Stimulated activated naive CD4-positive, alpha-beta T cell (primary cell): ENCODE measurements at places on chromosomes 3 and 15.
A peak's percentile ranks its signal among the peaks of the same experiment; 100 is the strongest.

DNA sequence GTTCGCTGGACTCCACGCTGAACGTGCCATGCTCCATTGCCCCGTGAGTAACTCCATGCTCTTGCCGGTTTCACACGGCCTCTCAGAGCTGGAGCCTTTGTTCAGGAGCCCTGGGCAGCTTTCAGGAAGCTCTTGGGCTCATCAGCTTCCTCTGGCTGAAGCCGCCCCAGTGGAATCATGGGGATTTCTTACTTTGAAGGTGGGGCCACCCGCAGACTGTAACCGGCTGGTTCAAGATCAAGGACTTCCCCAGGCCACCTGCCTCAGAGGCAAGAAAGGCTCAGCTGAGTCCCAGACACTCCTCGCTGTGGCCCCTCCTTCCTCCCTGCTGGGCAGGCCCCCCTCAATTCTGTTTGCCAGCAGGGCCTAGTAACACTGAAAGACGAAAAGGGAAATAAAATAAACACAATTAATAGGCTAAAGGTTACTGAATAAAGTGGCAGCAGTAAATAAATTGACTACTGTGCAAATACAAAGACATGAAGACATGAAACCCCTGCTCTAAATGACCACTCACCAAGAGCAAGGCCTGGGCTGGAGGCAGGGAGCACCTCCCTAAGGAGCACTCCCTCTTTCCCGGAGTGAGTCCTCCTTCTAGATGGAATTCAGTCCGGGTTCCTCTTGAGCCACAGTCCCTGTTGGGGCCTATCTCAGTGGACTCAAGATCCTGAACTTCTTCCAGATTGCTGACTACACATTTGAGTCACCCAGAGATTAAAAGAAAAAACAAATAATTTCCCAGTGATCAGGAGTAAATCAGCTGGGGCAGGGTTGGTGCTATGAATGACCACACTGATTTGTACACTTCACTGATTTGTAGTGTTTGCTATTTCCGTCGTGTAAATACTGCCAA, 51.0 kb downstream of the ZDHHC19 start:
- peak; percentile 2 for DNase-seq

GRCh38 chr15:88331291-88331690, 74.8 kb upstream of the NTRK3 start:
- no peak for DNase-seq

DNA sequence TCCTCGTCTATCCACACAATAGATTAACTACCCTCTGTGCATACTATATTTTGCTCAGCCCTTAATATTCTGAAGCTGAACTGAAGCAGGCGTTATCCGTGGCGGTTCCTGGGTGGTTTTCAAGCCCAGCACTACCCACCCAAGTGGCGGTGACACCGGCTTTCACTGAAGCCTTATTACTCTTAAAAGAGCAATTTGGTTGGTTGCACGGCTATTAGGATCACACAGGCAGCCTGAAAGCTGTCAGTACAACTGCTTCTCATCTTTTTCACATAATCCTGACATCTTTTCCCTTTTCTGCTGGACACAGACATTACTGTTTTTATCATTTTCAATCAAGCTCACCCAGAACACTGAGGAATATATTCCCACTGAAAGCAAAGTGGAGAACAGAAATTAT, 525.3 kb upstream of the ZNF717 start:
- DNase-seq, result no peak

DNA sequence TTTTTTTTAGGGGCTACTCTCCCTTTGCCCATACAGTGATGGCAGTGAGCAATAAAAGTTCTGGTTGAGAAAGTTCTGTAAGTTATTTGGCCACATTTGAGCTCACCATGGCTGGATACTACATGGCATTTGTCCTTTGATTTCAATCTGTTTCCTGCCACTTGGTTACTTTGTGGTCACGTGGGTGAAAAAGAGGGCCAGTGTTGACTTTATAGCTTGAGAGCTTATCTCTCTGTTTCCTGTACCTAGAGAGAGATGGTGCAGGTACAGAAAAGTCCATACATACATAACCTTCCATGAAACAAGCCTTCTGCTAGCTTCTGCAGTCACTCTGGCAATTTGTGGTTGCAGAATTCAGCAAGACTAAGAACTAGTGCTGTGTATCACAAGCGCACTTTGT, 23.4 kb upstream of the MECOM start:
- DNase-seq, result no peak

- DNase-seq, result no peak
Observed at GRCh38 chr15:41207687-41208448, 22.7 kb downstream of the EXD1 start.

GRCh38 chr15:71232411-71232810, 117.1 kb downstream of the THSD4 start:
- DNase-seq, result no peak

- DNase-seq, result peak; percentile 3
Observed at GRCh38 chr15:80060356-80061006, 1.0 kb downstream of the ZFAND6 start.

- no peak for DNase-seq
Observed at GRCh38 chr3:4309491-4310128, 6.4 kb downstream of the SETMAR start.

DNA sequence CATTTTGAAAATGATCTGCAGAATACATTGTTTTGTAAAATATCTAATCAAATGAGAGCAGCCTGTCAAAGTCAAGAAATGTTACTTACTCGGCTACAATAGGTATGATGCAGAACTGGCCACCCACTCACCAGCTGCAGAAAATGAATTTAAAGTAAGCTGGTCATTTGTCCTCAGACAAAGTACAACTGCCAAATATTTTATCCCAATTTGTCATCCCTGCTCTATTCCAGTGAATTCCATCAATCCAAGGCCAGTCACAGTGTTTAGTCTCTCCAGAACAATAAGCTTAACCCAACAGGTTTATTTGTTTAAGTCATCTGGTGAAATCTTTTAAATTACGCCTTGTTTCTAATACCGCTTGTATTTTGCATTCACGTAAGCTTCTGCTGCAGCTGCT, 46.6 kb upstream of the TCF12 start:
- DNase-seq, result no peak

DNA sequence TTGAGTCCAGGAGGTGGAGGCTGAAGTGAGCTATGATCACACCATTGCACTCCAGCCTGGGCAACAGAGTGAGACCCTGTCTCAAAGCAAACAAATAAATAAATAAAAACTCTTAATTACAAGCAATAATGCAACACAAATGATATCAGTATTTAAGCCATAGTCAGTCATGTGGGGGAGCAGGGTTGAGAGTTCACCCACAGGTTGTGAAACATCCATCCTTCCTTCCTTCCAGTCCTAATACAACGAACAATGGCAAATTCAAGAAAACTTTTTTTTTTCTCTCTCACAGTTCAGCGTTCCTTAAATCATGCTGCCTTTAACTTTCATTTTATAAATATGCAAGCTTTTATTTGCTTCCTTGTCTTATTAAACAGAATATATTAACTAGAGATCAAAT, 24.1 kb downstream of the ZNF592 start:
- DNase-seq, result no peak

DNA sequence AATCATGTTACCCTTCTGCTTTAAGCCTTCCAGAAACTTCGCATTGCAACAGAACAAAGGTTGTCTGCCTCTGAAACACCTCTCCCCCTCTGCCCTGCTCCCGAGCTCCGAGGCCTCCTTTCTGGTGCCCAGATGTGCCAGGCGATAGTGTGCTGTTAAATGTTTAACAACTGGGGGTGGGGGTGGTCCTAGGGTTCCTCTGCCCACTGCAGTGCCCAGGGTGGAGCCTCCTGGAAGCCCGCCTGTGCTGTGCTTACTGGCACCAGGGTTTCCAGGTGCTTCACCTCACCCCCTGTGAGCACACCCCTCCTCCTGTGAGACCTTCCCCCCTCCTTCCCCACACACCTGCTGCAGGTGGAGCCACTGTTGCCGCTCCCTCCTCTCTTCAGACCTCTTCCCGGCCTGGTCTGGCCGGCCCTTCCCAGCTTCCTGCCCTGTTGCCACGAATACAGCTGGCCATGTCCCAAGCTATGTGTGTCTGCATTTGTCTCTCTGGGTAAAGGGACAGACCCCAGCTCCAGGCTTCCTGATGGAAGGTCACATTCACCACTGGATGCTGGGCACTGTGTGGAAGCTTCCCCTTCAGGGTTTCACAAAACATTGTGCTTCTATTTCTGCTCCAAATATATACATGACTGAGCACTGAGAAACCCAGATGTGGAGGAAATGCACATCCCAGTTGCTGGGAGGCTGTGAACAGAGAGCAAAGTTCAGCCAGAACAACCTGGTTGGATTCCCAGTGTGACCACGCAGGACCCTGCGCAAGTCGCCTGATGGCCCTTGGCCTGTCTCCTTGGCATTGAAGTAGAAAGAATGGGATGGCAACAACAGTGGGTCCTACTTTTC, 37.2 kb downstream of the MGLL start:
- no peak for DNase-seq

GRCh38 chr3:24069045-24069444, 124.0 kb downstream of the NR1D2 start:
- no peak for DNase-seq

DNA sequence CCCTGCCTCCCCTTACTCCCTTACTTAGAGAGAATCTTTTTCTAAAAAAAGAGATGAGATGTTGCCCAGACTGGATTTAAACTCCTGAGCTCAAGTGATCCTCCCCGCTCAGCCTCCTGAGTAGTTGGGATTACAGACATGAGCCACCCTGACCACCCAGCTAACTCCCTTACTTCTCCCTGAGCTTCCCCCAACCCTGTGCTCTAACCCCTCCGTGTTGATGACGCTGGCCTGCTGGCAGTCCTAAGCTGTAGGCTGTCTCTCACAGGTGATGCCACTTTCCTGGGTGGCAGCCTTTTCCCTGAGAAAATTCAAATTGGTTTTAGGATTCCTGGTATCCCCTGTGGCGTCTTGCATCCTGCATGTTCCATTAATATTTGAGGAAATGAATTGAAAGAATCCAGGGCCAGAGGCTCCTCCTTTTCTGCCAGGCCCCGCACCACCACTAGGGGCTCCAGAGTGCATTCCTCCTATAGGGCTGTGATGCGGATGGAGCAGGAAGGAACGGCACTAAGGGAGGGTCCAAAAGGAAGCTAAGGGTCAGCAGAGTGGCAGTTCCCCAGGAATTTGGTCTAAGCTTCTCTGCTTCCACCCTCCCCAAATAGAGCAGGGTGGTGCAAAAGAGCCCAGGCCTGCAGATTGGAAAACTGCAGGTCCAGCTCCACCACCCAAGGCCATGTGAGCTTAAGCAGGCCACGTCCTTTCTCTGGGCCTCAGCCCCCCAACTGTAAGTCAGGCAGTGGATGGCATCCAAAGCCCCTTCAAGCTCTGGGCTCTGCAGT, 101.1 kb downstream of the DAPK2 start:
- DNase-seq, result peak; percentile 47

- no peak for DNase-seq
Observed at GRCh38 chr3:134504132-134504531, 18.3 kb downstream of the CEP63 start.

- DNase-seq, result no peak
Observed at GRCh38 chr15:58551764-58552504, 120.1 kb downstream of the LIPC start.

GRCh38 chr15:99628374-99629001, 62.7 kb downstream of the MEF2A start:
- no peak for DNase-seq

- no peak for DNase-seq
Observed at GRCh38 chr3:72593881-72594397, 254.3 kb downstream of the SHQ1 start.

- no peak for DNase-seq
Observed at GRCh38 chr3:66239513-66240123, 18.8 kb downstream of the SLC25A26 start.

- no peak for DNase-seq
Observed at GRCh38 chr15:57849317-57849716, 142.8 kb downstream of the POLR2M start.

DNA sequence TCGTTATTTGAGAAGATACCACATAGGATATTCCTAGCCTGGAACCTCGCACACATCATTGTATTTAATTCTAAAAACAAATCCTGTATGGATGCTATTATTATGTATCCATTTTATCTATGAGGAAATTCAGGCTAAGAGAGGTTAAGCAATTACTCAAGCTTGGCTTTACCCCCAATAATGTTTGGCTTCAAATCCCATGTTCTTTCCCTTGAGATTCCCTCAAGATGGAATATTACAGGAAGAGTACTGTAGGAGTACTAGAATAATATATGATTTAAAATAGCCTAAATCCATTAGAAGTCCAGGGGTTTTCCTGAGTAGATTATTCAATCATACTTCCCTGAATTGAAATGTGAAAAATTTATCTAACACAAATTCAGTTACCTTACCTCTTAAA, 630.2 kb downstream of the ZNF385D start:
- DNase-seq, result no peak

- no peak for DNase-seq
Observed at GRCh38 chr15:61227950-61228936, 859 bp downstream of the RORA start.

GRCh38 chr15:89452330-89452836, 44.0 kb downstream of the RHCG start:
- no peak for DNase-seq

DNA sequence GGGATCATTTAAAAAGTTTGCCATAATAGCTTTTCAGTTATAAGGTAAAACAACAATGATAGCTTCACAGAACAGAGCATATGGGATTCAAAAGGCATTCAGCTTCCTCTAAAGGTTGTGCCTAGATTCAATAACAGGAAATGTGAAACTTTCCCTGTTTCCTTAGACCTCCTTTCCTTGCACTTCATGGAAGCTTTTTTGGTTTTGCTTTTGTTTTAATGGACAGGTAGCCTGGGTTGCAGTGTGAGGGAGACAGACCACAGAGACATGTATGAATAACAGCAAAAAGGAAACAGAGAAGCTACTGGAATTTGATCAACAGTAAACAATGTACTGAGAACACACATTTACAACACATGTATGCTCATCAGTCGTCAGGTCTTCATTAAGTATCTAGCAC, 2.3 kb upstream of the TNFAIP8L3 start:
- DNase-seq, result no peak

- DNase-seq, result no peak
Observed at GRCh38 chr3:159950156-159950898, 38.3 kb upstream of the IL12A start.

DNA sequence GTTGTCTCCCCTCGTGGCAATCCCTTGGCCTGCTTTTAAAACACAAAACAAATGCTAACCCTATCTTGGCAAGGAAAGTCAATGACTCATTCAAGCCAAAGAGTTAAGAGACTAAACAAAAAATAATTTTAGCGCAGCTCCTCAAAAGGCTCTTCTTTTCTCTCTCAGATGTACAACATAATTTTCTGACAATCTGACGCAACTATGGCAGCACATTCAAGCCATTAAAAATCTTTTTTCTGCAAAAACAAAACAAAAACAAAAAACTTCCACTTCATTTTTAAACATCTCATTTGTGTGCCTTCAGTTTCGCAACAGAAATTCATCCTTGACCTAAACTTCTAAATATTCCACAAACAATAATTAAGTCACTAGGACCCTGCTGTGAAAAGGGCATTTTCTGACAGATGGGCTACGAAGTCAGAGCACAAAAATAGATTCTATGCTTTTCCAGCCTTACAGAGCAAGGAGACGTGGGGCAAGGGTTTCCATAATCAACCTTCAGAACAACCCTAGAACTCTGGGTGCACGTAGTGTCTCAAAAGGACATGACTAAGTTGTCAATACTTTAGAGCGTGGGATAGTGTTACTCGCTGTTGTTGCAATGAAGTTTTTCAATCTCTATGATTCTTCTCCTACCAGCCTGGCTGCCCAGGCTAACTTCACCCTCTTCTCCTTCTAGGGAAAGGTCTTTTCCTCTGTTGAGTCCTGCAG, 84.3 kb downstream of the MB21D2 start:
- DNase-seq, result no peak

- no peak for DNase-seq
Observed at GRCh38 chr3:101261506-101261905, 58.9 kb downstream of the IMPG2 start.
